ENCODE measurements at places on chromosomes 2 and 18.

DNA sequence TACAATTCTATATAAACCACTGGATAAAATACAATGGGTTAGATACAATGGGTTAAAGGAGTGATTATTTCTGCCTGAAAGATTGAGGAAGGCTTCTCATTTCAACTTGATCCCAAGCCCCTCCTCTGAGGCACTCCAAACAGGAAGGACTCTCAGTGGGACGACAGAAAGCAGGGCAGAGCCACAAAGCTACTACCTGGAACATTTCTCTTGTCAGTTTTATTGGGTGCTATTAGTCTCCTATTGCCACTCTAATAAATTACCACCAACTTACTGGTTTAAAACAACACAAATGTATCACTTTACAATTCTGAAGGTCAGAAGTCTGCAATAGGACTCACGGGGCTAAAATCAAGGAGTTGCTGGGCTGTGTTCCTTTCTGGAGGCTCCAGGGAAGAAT is 146.7 kb downstream of the MREG start:
- DNase-seq = no peak

GRCh38 chr18:11884396-11885030 is 23.6 kb downstream of the MPPE1 start:
- no peak for DNase-seq

GRCh38 chr18:23814991-23815614 is 125.8 kb downstream of the LAMA3 start:
- DNase-seq = no peak

- DNase-seq = no peak
Measured at GRCh38 chr18:28152354-28152753, 24.6 kb downstream of the CDH2 start.

DNA sequence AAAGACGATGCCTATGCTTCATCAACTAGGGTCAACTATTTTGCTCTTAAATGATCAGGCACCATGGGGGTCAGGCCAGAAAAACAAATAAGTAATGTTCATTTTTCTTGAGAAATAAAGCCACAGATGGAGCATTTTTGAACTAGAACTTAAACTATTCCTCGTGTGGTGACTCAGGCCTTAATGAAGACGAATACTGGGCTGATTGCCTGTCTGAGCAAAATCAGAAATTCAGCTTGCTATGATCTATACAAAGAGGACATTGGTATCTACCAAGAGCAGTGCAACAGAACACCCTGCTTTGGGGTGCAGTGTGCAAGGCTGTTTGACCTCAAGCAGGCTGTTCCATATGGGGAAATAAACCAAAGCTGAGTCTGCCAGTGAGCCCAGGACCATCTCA is 176.0 kb downstream of the NRP2 start:
- no peak for DNase-seq

DNA sequence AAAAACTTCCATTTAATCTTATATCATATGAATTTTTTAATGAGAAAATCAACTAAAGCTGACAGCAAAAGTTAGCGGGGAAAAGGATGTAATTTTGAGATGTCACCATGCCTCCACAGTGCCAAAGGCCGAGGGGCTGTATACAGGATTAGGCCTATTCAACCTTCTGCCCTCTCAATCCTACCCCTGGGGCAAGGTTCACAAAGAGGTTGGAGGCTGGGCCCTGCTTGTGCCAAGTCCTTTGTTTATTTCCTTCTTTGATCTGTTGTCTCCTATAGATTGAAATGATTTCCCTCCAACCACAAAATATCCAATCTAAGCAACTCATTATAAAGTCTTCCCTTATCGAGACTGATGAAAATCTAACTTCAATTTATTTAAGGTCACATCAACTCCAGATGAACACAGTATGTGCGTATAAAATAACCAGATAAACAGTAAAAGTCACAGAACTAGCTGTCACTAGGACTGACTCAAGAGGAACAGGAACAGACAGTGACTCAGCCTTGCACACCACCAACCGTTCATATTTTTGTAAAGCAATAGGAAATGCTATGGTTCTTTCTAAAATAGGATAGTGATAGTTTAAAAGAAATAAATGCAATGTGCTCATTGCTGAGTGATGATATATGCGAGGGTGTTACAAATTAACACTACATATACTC is 95.8 kb downstream of the SLC25A12 start:
- DNase-seq = no peak

DNA sequence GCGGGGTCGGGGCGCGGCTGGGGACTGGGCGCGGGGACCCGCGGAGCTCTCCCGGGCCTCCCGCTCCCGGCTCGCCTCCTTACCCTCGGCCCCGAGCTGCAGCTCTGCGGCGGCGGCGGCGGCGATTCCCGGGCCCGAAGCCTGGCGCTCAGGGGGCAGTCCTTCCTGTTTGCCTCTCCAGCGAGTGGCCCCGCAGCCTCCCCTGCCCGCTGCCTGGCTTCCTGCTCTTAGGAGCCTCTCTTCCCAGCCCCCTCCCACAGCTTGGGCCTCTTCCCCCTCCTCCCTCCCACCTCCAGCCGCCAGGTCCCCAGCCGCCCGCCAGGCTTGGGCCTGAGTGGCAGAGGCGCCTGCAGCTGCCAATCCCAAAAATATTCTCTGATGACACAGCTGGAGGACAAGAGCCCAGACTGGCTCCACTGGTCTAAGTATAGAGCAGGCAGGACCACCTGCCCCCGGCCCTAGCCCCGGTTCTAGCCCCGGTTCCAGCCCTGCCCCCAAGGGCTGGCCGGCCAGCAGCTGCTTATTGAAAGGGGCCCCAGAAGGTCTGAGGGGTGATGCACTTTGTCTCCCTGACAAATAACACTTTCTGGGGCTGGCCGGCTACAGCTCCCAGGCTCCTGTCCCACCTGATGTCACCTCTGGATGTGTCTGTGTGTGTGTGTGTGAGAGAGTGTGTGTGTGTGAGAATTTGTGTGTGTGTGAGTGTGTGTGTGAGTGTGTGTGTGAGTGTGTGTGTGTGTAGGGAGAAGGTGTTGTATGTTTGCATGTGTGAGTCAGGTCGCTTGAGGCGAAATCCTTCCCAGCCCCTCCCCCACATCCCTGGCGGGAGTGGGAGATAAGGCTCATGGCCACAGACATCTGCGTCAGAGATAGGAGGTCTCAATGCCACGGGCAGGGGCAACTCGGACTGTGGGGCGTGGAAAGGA is at the start of gene OBSL1:
Gene OBSL1 (minus strand): TSS at position 229 of the 926 bp plus-strand sequence. CDS start 307 bp downstream, outside the sequence.
- DNase-seq = no peak

DNA sequence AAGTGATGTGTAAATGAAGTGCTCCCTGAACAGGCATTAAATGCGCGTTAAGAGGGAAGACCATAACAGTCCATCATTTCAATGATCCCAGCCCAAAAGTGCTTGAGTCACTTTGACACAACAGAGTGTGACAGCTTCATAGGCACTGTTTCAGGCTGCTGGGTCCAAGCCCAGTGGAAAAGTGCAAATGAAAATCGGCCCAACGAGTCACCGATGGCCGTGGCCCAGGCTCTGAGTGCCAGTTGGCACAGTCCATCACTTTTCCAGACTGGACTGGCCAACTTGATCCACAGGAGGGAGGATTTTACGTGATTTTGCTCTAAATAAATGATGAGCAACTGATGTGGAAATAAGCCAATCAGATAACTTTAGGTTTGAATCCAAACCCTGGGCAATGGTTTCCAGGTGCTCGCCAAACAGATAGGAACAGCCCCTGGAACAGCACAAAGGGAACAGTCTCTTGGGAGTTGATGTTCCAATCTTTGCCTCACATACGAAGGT is 114.0 kb downstream of the SP3 start:
- no peak for DNase-seq

- peak; percentile 52 for DNase-seq
Measured at GRCh38 chr2:70094978-70095719, 7.9 kb downstream of the PCBP1 start.

DNA sequence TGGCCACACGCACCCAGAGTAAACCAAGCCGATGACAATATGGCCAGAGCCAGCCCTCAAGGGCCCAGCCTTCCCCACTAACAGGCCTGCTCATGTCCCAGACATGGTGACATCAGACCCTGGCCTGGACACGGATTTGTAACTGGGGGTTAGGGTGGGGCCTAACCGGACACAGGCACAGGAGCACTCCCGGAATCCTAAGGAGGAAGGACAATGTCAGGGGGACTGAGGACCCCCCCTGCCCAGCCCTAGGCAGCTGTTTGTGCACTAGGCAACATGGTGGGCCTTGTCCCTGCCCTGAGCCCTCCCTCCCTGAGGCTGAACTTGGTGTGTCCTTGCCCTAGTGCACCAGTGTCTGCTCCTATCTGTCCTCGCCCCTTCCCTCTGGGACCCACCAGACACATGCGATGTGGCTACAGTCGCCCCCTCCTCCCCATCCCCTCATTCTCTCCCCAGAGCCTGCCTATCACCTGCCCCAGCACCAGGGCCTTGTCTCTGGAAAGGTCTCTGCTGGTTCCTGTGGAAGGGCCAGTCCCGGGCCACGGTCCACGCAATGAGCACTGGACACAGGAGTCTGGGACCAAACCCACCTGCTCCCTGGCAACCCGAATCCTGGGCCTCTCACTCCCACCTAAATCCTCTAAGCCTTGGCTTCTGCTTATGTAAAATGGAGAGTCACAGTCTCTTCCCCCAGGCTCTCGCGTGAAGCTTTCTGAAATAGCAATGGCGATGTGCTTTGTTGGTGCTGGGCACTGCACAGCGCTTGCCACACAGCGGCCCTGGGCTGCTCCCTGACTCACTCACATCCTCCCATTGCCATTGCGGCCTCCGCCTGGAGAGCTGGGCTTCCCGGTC is 76.5 kb upstream of the RAB6C start:
- no peak for DNase-seq

GRCh38 chr2:240143801-240144648 is 3.6 kb upstream of the OTOS start:
- DNase-seq = peak; percentile 86

DNA sequence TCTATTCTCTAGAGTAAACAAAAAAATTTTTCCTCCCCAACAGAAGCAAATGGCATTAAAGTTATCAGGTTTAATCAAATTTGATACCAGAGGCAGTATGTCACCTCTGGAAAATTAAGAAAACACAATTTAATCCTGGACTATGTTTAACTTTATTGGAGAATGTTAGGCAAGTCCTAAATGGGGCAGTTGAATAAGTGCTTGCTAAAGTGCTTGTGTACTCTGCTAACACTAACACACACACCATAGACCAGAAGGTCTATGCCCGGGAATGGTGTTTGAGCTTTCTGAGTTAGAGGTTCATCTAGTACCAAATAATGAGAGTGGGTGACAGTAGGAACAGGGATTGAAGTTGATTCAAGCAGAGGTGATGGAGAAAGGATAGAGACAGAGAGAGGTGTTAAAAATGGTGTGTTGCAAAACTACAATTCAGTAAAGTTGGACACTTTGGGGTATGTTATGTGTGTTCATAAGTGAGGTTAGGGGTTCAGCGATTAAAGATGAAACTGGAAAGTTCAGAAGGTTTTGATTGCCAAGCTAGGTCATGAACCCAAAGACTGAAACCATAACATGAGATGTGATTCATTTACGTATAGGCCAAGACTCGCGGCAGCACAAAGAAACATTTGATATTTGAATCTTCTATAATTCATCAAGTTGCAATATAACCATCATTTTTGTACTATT is 40.5 kb upstream of the PEX13 start:
- no peak for DNase-seq

DNA sequence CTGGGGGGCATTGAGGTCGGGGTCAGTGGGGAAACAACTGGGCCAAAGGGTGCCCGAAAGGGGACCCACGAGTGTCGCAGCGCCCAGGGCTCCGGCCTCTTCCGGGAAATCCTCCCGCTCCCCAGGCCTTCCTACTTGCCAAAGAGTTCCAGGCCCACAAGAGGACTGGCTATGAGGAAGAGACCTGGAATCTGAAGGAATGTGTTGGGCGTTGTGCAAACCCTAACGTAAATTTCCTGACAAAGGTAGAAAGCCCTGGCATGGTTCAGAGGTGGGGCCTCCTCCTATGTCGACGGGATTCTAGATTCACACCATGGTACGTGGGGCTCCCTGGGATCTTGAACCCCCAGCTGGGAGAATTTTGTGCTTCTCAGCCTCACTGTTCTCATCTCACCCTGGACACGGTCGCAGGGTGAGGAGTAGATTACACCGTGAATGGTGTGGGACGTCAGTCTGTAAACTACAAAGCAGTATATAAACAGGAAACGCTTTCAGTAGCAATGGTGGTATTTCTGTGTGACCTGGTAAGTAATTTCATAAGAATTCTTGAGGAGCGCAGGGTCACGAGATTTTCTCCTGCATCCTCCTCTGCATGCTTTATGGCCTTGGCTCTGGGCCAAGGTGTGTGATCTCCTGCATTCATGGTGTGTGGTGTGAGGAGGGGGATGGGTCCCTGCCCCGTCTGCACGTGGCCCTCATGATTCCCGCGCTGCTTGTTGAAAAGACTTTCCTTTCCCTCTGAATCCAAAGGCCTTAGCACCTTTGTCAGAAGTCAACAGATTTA is 868 bp downstream of the HSBP1L1 start:
- no peak for DNase-seq

DNA sequence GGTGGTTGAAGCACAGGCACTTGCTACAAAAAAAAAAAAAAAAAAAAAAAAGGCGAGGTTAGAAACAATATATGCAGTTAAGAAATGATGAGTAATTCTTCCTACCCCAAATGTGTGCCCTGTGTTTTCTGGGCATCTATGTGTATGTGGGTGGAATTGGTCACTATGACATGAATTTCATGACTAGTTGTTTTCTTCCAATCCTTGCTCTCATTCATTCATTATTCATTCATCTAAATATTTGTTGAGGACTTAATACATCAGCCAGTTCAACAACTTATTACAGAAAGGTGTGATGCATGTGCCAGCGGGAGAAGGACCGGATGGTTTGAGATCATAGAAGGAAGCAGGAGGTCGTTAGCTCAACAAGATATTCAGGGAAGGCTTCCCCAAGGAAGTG is 8.3 kb upstream of the EGR4 start:
- DNase-seq = no peak

- no peak for DNase-seq
Measured at GRCh38 chr18:31233621-31234275, 71.1 kb upstream of the DSC1 start.

- no peak for DNase-seq
Measured at GRCh38 chr18:35024965-35025364, 16.2 kb upstream of the MAPRE2 start.

- no peak for DNase-seq
Measured at GRCh38 chr2:221606424-221606823, 34.3 kb upstream of the EPHA4 start.

- DNase-seq = peak; percentile 96
Measured at GRCh38 chr2:207166039-207166348, 246 bp upstream of the KLF7 start.

GRCh38 chr2:19138264-19138825 is 220.1 kb downstream of the OSR1 start:
- DNase-seq = no peak

Data from stimulated activated naive CD8-positive, alpha-beta T cell treated with anti-CD3 and anti-CD28 coated beads, Interleukin-15, amount 100 ng/mL, for 72 hours (primary cell).